Psoas muscle (tissue), 8 donors: ENCODE measurements at places on chromosomes 1 and 21.

GRCh38 chr1:7606096-7606495 is 165.0 kb upstream of the VAMP3 start:
- DNase-seq: no peak

- no peak for DNase-seq
Observed at GRCh38 chr1:66685265-66685664, 67.0 kb upstream of the DYNLT5 start.

GRCh38 chr1:200683298-200683697 is 13.6 kb upstream of the DDX59 start:
- no peak for DNase-seq

GRCh38 chr1:81142099-81142826 is 658.5 kb upstream of the ADGRL2 start:
- no peak for DNase-seq

DNA sequence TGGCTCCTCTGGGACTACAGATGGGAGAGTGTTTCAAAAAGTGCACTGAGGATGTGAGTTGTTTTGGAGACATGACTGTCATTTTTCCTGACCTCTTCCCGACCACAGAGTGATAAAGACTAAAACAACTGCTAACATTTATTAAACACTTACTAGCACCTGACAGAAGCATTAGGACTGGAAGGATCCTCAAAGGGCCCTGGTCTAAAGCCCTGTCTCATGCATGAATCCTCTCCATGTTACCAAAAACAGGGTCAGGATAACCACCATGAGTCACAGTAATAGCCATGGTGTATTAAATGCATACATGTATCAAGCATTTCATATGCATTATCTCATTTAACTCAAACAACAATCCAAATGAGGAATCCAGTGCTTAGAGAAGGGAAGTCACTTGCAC is 11.5 kb downstream of the CYB5RL start:
- no peak for DNase-seq

DNA sequence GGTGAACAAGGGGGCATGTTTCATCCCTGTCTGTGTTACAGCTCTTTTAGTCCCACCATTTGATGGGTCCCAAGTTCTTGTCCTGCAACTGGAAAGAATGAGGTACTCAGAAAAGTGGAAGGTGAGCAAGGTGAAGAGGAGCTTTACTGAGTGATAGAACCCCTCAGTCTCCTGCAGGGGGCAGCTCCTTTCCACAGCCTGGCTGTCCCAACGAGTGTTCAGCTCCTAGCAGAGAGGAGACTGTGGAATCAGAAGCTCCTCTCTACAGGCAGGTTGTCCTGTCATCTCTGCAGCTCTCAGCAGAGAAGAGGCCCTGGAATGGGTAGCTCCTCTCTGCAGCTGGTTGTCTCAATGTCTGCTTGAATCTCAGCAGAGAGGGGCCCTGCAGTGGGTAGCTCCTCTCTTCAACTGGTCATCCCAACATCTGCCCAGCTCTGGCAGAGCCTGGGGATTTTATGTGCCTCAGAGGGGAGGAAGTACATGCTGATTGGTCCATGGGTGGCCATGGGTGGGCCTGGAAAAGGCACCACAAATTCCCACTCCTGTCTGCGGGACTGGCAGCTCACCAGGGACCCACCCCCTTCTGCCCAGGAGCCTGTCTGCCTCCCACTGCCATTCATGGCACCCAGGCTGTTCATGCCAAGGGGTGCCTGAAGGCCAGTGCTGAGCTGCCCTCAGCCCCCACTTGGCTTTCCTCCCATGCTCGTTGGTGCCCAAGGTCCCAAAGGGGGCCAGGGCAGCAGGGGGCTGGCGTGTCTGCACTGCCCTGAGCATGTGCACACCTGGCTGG is 25.7 kb downstream of the LDLRAD1 start:
- no peak for DNase-seq

- no peak for DNase-seq
Observed at GRCh38 chr1:233664253-233664652, 50.3 kb downstream of the KCNK1 start.

DNA sequence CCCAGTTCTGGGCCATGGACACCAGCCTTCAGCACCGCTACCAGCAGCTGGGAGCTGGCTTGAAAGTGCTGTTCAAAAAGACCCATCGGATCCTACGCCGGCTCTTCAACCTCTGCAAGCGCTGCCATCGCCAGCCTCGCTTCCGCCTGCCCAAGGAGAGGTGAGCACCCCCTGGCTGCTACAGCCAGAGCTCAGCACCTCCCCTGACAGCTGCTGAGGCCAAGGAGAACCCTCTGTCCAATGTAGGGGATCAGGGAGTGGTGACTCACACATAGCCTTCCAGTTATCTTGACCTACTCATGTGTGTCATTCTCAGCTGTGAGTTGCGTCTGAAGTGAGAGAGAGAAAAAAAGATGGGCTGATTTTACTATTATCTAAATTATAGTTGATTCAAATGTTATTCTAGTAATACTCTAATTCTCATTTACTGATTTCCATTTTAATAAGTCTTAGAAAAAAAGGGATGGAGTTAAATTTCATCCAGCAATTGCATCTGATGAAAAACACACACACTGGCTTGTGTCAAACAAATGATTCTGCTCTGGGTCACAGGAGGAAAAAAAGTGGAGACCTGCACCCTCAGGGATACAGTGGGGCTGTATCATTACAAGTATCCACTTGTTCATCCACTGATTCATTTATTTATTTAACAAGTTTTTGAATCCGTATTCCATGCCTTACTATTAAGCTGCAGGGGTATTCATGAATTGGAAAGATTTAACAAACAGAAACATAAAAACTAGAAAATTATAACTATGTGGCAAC is 108.0 kb downstream of the BRINP2 start:
- peak; percentile 15 for DNase-seq

GRCh38 chr1:154446292-154446691 is 41.1 kb downstream of the IL6R start:
- DNase-seq: no peak

GRCh38 chr1:109370712-109371340 is 26.9 kb downstream of the SORT1 start:
- no peak for DNase-seq

DNA sequence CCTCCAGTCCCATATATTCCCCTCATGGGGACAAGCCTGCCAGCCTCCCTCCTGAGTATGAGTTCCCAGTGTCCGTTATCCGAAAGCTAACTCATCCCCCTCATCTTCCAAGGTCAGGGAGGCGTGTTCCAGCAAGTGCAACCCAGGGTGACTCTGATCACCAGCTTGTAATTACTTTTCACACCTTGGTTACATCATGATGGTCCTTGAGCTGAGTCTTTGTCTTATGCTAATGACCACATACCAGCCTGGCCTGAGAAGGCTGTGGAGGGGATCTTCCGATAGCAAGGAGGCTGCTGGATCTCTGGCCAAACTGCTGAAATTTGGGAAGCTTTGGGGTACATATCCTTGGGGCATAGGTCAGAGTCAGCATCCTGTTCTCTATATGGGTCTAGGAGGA is 99.6 kb downstream of the DDX20 start:
- DNase-seq: no peak

DNA sequence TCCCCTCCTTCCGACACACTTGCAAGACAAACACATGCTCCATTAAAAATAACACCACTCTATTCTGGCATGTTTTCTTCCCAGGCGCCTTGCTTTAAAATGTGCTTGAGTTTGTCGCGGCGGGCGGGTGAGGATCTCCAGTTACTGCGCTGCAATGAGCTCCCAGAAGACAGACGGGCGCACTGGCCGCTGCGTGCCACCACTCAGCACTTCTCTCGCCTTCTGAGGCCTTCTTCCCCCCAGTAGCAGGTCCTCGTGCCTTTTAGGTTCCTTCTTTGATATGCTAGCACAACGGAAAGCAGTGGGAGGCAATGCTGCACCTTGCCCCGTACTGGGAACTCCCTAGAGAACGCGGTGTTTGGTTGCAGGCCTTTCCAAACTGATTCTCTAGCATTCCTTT is 279.5 kb upstream of the NR5A2 start:
- no peak for DNase-seq

DNA sequence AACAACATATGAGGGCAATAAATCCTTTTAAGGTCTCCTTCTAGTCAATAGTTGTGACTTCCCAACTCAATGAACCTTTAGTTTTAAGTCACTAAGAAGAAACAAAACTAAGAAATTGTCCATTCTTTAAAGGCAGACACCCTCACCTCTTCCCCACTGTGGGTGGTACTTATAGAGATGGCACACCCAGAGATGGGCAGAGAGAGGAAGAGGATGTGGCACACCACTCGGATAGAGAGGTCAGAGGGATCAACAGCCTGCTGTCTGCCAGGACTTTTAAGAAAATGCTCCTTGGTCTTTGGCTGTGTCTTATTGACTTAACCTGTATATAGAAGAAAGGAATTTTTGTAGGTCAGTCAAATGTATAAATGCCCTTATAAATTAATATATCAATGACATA is 45.1 kb downstream of the FASLG start:
- DNase-seq: no peak

GRCh38 chr1:200406161-200406797 is 3.6 kb downstream of the ZNF281 start:
- no peak for DNase-seq

DNA sequence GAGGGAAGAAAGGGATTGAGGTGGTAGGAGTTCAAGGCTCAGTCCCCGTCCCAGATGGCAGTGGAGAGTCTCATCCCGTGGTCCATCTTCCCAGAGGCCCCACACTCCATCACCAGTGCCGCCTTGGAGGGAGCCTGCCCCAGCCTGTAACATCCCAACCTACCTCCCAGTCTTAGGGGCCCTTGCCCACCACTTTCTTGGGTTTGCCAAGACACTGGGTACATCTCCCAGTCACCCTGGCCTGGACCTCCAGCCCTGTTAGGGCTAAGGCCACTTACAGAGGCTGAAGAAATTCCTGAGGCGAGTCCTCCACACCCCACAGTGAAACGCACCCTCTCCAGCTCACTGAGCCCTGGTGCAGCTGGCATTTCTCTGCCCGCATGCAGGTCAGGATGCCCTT is 3.3 kb downstream of the TMEM200B start:
- no peak for DNase-seq

- DNase-seq: no peak
Observed at GRCh38 chr21:28444557-28444956, 548.1 kb downstream of the LTN1 start.

DNA sequence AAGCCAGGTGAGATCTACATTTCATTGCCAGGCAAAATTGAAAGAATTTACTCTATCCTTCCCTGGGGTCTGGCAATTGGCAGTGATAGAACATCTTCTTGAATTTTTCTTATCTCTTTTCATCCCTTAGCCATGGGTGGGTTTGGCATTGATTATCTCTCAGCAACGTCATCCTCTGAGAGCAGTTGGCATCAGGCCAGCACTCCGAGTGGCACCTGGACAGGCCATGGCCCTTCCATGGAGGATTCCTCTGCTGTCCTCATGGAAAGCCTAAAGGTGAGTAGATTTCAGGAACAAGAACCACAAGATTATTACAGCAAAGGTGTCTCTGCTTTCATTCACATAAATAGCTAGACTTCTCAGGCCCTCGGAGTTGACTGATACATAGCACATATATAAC is 39.3 kb downstream of the NCF2 start:
- no peak for DNase-seq

DNA sequence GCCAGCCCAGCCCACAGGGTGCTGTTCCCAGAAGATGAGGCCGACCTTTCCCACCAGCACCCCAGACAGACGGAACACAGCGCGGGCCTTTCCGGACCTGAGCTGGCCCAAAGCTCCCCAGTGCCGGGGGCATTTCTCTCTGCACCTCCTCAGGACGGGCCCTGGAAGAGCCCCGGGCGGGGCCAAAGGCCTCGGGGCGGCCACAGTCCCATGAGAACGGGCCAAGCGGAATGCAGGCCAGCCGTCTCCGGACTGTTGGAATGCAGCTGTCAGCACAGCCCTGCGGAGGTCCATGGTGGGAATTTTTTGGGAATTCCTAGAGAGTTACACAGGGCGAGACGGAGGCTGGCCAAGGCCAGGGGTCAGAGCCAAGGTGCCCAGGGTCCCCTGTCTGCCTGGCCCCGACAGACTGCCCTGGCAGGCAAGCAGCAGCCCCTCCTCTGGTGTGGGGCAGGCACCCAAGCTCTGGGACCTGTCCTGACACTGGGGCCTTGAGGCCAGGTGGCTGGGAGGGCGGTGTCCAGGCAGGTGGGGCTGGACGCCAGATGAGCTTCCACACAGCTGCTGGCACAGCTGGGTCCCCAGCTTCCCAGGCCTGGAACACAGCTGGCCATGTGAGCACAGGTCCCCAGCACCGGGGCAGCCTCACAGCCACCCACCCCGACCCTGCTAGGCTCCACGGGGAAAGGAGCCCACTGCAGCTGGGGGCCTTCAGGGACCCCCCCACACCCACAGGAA is 63.0 kb downstream of the MEGF6 start:
- no peak for DNase-seq

DNA sequence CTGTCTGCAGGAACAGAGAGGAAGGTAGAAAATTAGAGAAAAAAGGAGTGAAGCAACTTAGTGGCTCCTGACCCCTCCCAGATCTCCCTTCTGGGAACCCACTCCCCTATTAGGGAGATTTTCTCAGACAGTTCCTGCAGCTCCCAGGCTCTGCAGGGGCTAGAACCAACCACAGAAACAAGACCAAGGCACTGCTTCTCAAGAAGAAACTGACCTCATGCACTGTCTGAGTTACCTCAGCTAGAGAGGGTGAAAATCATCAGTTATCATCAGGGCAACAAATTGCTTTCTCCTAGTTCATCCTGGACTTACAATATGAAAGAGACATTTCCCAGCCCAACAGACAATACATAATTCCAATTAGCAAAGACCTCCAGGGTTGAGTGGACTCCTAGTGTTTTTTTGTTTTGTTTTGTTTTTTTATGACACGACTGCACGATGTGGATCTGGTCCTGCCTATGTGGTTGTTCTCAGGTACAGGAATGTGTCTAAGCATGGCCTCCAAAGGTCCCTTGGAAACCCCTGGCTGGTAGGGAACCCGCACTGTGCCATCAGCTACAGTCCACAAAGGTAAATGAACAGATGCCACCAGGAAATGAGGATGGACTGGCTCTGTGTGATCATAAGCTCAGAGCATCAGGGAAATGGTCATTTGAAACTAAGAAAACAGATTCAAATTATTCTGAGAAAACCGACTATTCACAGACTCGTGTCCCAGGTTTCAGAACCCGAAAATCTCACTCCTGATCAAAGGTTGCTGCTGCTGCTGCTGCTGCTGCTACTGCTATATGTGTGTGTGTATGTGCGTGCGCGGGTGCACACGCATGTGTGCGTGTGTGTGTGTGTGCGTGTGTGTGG is 65.3 kb downstream of the LAMC2 start:
- DNase-seq: no peak

DNA sequence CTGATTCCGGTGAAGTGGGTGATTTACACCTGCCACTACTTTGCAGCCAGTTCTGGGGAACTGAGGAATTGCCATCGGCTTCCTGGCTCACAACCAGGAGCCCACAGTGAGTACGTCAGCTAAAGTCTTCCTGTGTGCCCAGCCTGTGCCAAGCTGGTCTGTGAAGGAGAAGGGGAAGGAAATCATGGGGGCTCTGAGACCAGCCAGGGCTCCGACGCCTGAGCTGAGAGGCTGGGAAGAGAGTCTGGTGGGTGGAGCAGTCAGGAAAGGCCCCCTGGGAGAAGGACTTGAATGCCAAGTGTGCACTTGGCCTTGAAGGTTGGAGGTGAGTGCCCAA is 1.2 kb downstream of the LURAP1 start:
- peak; percentile 25 for DNase-seq

GRCh38 chr1:61138921-61139774 is 56.8 kb downstream of the NFIA start:
- no peak for DNase-seq
